AG04450 (cell line): ENCODE measurements at places on chromosomes 5 and 9. TPM values are rescaled to one million over a fixed set of nuclear protein-coding genes. Genes with fewer than 3 reads are reported as not detected.

DNA sequence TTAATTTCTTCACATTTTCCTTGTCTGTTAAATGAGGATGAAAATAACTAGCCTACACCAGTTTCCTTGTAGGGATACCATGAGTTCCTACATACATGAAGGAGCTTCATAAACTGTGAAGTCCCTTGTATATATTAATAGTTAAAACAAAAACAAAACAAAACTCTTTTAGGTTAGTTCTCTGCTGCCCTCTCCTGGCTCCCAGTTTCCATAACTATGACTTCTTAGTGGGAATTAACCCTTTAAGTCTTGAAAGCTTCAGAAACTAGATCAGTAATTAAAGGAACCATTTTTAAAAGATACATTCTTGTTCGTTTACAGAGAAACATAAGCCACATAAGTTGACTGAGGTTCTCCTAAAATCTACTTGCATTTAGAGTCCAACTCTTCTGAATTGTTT lies 500.0 kb upstream of the C9orf72 start:
- DNase-seq, result no peak

GRCh38 chr5:118554241-118554640 lies 434.1 kb downstream of the DTWD2 start:
- no peak for DNase-seq

DNA sequence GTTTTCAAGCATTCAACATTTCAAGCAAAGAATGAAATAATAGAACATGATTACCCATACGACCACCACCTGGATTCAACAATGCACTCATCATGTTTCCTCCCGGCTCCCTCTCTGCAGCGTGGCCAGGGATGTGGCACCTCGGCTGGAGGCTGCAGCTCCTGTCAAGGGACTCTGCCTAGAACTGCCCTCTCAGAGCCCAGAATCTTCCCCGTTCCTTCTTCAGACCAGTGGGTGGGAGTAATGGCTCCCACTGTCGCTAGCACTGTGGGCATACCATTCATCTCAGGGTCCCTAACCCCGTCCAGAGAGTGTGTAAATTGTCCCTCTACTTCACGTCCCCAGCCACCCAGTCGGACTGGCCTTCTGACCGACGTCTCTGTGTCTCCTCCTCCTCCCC lies 118.6 kb upstream of the COL5A1 start:
- DNase-seq, result no peak

DNA sequence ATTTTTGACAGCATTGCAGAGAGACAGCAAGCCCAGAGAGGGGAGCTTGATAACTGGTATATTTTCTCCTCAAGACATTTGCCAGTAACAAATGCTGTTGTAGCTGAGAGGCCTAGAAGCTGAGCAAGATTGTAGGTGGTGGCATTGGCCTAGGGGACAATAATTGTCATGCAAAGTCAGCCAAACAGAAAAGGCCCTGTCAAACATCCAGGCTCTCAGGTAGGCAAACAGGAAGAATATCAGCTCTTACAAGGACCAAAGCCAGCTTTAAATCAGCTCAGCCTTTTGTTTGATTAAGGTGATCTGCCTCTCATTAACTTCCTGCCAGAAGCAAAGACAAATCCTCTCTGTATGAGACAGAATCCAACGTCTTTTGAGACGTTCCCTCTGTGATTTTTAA lies 29.7 kb upstream of the BARX1 start:
- DNase-seq, result no peak

GRCh38 chr5:83528439-83528769 lies 56.9 kb downstream of the VCAN start:
- DNase-seq, result no peak

GRCh38 chr5:9544056-9544455 lies 1.8 kb downstream of the SEMA5A start:
- no peak for DNase-seq

DNA sequence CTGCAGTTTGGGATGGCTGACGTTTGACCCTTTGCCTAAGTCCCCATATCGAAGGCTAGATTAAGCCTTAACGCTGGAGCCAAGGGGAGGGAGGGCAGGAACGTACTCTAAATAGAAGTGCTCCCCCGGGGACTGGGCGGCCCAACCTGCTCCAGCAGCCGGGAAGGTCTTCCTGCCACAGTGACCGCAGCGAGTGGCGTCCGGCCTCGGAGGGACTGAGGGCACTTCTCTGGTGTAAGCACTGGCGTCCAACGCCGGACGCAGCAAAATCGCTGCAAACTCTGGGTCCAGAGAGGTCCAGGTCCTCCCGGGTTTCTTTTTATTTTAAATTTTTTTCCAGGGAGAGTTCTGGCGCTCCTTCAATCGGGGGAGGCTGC lies 505 bp upstream of the ACER2 start:
- no peak for DNase-seq

DNA sequence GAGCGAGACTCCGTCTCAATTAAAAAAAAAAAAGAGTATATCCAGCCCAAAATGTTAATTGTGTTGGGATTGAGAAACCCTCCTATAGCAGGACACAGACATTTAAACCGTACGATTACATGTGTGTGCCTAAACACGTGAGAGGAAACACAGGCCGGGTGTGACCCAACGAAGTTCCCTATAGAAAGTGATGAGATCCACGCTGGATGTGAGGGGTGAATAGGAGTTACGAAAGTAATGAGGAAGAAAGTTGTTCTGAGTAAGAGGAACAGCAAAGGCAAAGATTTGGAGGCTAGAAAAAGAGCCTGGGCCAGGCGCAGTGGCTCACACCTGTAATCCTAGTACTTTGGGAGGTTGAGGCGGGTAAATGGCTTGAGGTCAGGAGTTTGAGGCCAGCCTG lies 13.6 kb downstream of the NAIF1 start:
- DNase-seq, result no peak

GRCh38 chr9:19410594-19410993 lies 1.8 kb downstream of the ACER2 start:
- DNase-seq, result no peak

DNA sequence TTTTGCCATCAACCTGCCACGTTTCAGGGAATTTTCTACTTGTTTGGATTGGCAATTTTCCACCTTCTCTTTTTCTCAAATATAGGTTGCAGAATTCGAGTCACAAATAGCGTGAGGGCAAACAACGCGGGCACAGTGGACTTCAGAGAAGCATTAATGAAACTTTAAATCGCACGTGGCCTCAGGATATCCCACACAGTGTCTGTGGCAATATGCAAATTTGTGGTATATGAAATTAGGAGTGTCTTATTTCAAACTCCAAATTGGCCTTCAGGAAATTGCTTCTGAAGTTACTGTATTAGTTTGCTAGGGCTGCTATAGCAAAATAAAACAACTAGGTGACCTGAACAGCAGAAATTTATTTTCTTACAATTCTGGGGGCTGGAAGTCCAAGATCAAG lies 91.2 kb downstream of the MTRR start:
- DNase-seq, result no peak

- DNase-seq, result no peak
Observed at GRCh38 chr9:36640771-36641381, 68.2 kb downstream of the MELK start.

- no peak for DNase-seq
Observed at GRCh38 chr5:41636605-41637004, 126.2 kb upstream of the PLCXD3 start.

Gene PCDHB6
- polyA plus RNA-seq, result 0.21 TPM in 2 replicates

Gene PTPN3
- polyA plus RNA-seq, result 1.4 and 1.7 TPM in 2 replicates

Gene CCDC152
- 1.3 and 2.1 TPM in 2 replicates for polyA plus RNA-seq

Gene OLFML2A
- polyA plus RNA-seq, result 22.3 and 34.4 TPM in 2 replicates

Gene CDX1
- polyA plus RNA-seq, result 0.30 and 0.41 TPM in 2 replicates

Gene LCN10
- polyA plus RNA-seq, result not detected in 2 replicates

Gene PDE6A
- not detected in 2 replicates for polyA plus RNA-seq

Gene FOXD4L6
- polyA plus RNA-seq, result not detected in 2 replicates

Gene CARTPT
- not detected in 2 replicates for polyA plus RNA-seq

Gene PCDHA1
- 0.06 and 0.09 TPM in 2 replicates for polyA plus RNA-seq

Gene CCL28
- 0.04 TPM in 2 replicates for polyA plus RNA-seq

Gene HCN1
- polyA plus RNA-seq, result not detected in 2 replicates

Gene GMCL2
- not detected in 2 replicates for polyA plus RNA-seq

Gene IFNA21
- polyA plus RNA-seq, result not detected in 2 replicates
